Activated CD8-positive, alpha-beta memory T cell treated with anti-CD3 and anti-CD28 coated beads, Interleukin-2, amount 50 U/mL, for 4 hours (primary cell): ENCODE measurements at places on chromosomes 2 and 18.

DNA sequence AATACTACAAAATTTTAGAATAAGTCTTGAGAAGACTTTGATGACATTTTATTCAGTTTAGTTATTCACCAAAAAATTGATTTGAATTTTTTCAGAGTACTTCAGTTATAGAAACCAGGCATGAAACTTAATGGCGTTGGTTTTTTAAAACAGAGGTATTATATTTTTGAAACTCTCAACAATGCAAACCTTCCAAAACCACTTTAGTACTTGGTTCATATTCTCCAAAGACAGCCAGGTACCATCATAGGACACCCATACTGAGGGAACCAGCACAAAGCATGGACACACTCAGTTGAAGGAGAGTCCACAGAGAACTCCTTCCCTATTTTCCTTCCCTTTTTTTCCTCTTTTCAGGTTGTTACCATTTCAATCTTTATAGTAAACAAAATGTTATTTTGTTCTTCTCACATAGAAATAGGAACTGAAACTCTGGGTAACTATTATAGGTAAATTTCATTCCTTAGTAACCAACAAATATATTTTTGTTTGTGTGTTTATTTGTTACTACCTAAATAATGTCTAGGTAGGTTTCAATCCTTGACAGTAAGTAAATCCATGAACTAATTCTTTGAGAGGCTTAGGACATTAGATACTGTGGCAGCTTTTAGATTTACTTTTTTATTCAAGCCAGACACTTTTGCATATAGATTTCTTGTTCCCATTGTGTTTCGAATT, 95.8 kb downstream of the TMEFF2 start:
- DNase-seq: no peak

GRCh38 chr18:58287353-58288274, 243.6 kb downstream of the NEDD4L start:
- DNase-seq: no peak

DNA sequence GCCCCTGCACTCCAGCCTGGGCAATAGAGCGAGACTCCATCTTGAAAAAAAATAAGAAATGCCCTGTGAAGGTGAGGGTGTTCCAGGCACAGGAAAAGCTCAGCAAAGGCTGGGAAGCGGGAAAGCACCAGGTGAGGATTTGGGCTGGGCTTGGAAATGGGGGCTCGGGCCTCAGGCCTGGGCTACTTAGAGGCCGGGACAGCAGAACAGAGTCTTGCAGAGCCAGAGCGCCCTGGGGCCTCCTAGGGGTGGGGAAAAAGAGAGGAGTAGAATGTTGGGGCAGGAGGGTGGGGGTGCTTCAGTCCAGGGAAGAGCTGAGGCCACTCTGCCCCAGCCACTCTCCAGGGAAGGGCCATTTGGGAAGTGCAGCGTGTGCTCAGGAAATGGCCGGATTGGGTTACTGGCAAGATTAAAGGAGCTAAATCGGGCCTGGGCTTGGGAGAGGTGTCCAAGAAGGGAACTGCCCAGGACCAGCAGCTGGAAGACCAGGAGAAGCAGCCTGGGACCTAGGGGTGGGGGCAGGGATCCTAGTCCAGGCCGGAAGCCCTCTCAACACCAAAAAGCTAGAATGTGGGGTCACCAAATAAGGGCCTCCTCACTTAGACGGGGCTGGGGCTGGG, 13.8 kb upstream of the DES start:
- DNase-seq: no peak

- DNase-seq: no peak
Observed at GRCh38 chr2:10347562-10347948, 44.9 kb downstream of the HPCAL1 start.

DNA sequence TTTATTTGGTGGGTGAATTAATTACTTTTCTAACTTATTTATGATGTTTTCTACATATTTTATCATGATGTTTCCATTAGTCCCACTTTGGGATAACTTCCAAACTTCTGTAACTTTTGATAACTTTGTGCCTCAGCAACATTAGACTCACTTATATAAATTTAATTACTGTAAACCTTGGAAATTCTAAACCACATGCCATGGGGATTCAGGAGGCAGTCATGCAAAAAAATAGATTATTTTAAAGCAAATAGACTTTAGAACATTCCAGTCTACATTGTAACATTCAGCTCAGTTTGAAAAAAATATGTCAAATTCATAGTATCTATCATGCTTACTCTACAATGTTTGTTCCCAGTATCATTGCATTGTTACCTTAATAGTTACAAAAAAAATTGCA, 728.5 kb upstream of the NRXN1 start:
- DNase-seq: no peak

DNA sequence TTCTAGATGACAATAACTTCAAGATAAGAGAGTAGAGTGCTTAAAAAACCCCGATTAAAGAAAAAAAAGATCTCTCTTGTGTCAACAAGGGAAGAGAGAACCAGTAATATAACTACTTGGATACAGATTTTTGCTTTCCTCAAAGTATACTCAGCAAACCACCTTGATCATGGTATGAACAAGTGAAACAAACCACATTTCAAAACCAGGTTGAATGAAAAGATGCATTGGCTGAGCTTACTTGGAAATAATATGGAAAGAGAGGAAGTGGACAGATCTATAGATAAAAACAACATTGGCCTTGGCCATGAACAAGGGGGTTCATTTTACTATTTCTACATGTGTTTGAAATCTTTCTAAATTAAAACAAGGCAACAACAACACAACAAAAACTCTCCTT, 50.1 kb downstream of the ATP8B1 start:
- DNase-seq: no peak

GRCh38 chr2:8139668-8140200, 542.1 kb upstream of the ID2 start:
- DNase-seq: no peak
